NCI-H510A treated with DMSO at 0.1 percent for 48 hours (cell line): ENCODE measurements at places on chromosomes 3 and 15.

- no peak for DNase-seq
Measured at GRCh38 chr15:69222002-69222474, 61.6 kb downstream of the GLCE start.

GRCh38 chr3:81823882-81824395 lies 62.5 kb upstream of the GBE1 start:
- DNase-seq: peak; percentile 37

DNA sequence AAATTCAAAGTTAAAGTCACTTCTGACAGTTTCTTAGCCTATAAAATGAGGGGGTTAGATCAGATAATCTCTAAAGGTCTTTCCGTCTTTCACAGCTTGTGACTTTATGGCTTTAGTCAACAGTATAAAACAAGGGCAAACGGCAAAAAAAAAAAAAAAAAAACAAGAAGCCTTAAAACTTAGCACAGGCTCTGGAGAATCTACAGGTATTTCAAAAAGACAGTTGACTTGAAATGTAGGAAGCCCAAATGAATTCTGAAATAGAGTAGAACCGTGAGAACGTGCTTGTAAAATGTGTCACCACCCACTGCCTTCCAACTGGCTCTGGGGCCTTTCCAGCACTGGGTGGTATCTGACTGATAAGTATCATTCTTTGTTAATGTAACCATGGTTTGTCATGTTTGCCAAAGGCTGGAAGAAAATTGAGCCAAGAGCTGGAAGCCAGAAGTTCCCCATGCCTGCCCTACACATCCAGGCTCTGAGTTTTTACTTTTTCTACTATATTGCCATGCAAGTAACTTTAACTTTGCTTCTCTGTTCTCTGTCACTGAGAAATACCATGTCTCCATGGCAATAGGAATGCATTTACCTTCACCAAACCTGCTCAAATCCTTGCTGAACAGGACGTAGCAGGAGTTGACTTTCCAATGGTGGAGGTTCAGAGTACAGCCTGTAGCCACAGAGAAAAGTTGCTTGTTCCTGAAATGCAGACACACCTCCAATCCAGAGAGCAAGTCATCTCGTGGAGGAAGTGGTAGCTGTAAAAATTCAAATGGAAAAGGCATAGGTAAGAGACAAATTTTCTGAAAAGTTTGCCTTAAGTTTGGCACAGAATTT lies 35.8 kb upstream of the THSD4 start:
- DNase-seq: no peak

GRCh38 chr3:195601382-195601781 lies 17.6 kb upstream of the APOD start:
- DNase-seq: no peak

- no peak for DNase-seq
Measured at GRCh38 chr3:152899306-152899705, 64.4 kb downstream of the P2RY1 start.

GRCh38 chr3:141651409-141651808 lies 86.7 kb upstream of the RNF7 start:
- DNase-seq: no peak

- DNase-seq: no peak
Measured at GRCh38 chr3:15074500-15074899, 9.4 kb upstream of the MRPS25 start.

- peak; percentile 60 for DNase-seq
Measured at GRCh38 chr15:80567721-80568157, 127.4 kb upstream of the ABHD17C start.

GRCh38 chr15:96225642-96226259 lies 104.7 kb upstream of the NR2F2 start:
- DNase-seq: no peak

- no peak for DNase-seq
Measured at GRCh38 chr3:7144697-7145308, 283.9 kb downstream of the GRM7 start.

DNA sequence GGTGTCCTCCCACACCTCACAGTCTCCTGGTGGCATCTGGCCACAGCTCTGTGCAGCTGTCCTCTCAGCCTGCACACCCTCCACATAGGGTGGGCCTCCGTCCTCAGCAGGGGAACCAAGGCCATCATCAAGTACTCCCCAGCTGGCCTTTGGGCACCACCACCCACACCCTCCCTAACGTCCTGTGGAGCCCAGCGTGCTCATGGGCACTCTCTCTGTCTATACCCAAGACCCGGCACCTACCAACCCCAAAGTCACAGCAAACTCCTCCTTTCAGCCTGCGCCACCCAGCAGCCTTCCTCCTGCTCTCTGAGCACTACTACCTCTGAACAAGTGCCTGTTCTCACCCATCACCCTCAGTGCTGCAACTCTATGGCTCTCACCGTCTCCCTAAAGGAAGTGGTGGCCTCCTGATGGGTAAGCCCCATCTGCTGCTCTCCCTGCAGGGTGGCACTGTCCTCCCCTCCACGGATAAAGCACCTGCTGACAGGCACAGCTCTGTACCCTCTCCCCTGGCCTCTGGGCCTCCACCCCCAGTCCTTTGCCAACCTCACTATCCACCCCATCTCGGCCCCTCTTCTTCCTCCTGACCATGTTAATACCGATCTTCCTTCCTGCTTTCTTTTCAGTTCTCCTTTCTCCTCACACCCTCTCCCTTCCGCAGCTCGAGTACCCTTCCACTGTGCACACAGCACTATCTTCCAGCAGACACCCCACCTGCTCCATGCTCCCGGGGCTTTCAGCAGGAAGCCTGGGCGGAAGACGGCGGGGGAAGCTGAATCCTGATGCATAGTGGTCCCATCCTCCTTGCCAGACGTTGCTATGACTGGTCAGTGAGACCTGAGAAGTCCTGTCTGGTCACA lies 31.5 kb downstream of the SLC41A3 start:
- no peak for DNase-seq

- DNase-seq: no peak
Measured at GRCh38 chr3:27540231-27540630, 56.0 kb upstream of the SLC4A7 start.

DNA sequence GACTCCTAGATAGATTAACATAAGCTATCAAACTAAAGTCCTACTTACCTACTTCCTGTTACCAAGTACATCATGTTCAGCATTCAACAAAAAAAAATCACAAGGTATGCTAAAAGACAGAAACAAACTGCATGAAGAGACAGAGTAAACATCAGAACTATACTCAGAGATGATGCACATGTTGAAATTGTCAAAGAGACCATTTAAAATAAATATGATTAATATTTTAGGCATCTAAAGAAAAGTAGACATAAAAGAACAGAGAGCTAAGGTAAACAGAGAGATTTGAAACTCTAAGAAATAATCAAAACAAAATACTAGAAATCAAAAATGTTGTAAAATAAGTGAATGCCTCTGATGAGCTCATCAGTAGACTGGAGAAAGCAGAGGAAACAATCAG lies 224.8 kb upstream of the STAC start:
- no peak for DNase-seq

- no peak for DNase-seq
Measured at GRCh38 chr3:97057365-97057764, 243.0 kb downstream of the EPHA6 start.

GRCh38 chr15:34358367-34358766 lies 8.6 kb downstream of the LPCAT4 start:
- no peak for DNase-seq

DNA sequence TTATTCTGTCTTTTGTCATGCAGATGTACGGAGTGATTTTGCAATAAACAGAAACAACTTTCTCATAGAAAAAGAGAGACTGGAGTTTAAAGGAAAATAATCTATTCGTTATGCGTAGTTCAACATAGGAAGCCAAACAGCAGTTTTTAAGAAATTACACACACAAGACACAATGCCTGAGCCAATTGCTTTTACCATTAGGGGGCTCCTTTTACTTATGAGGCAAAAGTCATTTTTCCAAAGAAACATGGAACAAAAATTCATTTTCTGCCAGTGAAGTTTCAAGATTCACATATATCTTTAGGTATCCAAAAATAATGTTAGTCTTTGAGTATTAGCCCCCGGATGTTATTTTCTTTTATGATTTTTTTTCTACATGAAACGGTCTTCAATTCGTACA lies 10.7 kb downstream of the CNTN6 start:
- DNase-seq: no peak

- no peak for DNase-seq
Measured at GRCh38 chr15:70701891-70702568, 61.3 kb downstream of the UACA start.

DNA sequence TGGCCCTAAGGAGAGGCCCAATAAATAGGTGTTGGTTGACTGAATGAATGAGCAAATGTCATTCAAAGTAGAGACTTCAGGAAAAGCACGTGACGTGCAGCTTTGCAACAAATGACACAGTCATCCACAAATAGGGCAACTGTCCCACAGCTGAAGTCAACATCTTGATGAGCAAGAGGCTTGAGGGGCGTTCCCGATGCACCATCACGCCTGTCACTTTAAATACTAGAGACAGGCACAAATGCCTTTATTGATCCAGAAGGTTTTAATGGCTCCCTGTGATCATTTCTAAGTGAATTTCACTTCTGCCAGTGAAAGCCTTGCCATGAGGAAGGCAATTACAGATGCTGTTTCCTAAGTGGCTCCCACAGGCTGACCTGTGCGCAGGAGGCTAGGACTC lies 43.6 kb downstream of the ABTB1 start:
- no peak for DNase-seq

DNA sequence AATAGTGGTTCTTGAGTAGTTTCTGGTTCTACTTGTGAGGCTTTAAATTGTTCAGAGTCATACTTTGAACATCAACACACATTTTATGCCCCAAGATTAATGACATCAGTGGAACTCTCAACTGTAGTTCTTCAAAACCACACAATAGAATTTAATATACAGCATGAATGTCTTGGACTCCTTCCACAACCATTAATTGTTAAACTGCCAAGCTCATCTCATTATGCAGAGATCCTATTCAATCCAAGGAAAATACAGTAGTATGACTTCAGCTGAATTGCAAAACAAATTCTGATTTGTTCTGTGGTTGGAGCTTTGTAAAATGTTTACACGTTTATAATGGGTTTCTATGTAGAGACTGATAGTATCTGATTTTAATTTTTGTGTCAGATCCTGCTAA lies 199.2 kb upstream of the SLC2A2 start:
- DNase-seq: no peak

DNA sequence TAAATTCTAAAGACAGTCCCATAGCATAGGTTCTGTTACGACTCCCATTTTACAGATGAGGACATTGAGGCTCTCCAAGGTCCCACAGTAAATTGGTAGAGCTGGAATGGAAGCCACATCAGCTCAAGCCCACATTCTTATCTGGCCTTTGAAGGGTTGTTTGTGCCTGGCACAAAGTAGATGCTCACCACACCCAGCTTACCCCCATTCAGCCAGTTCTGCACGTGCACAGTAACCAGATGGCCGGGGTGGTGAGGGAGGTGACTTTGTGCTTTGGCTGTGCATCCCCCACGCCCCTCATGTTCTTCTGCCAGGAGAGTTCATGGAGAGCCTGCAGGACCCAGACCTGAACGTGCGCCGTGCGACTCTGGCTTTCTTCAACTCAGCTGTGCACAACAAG lies 16.2 kb downstream of the RPL32 start:
- no peak for DNase-seq

GRCh38 chr3:10599444-10599843 lies 94.1 kb upstream of the ATP2B2 start:
- DNase-seq: peak; percentile 17

DNA sequence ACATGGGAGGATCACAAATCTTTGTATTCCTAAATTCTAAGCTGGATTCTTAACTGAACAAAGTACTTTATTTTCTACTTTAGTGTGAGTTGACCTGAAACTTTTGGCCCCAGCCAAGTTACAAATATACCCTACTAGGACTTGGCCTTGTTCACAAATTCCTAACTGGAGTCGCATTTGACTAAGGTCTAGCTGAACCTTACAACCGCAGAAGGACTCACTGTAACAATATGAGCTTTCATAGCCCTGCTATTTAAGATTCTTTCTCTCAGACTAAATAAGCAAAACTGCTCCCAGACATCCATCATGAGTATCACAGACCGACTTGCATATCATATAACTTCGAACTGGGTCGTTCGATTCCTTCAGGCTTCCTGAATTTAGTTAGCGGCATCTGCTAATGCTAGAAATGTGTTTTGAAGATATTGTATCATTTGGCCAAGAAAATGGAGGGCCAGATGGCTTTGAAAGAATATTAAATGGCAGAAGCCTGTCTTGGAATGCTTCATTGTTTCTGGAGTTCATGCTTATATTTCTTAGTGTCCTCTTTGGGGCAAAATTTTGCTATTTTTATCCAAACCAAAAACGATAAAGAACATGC lies 28.4 kb upstream of the ADAMTS9 start:
- no peak for DNase-seq

DNA sequence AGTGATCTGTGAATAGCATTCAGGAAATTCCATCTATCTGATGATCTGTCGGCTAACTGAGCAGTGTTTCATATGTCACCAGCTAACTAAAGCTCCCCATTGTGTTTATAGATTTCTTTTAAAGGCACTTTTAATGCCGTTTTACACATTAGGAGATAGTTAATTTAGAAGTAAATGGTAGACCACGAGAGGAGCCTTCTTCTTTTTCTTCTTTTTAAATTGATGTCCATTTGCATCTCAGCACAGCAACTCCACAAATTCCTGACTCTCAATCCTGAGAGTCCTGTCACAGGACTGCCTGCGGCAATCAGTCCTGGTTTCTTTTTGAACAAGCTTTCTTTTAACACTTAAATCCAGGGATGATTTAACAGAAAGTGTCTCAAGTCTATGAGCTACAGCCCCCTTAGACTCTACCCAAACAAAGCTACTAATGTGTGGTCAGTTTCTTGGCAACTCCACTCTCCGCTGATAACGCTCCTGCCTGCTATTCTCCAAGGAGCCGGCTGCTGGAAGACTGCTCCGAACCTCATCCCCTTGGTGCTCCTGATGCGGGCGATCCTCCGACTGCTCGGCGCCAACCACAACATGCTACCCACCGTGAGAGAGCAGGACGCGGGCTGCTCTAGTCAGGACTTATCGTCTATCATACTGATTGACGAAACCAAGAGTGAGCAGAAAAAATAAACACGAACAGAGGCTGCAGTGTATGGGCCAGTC lies 421.4 kb downstream of the MECOM start:
- DNase-seq: no peak

DNA sequence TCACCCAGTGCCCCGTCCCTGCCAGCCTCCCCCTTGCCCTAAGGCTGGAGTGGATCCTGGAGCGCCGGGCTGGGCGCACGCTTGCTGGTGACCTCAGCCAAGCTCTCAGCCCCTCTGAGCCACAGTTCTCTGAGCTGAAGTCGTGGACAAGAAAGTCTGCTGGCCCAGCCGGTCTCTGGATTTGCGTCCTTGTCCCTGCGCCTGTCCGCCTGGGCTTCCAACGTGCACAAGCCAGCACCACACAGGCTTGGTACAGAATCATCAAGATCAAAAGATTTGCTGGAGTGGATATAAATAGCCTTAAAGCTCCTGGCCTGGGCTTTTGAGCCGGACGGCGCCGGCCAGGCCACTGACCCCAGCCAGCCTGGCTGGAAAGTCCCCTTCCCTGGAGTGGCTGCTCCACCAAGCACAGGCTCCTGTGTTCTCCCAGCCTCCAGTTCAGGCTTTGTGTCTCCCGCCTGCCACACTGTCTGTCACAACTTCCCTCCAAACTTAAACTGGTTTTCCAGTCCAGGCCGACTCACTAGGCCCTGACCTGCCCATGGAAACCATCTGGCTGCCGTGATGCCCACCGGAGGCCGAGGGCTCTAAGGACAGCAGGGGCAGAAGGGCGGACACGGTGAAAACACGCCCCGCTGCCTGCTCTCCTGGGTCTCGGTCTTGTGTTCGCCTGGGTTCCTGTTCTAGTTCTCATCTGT lies 156.2 kb downstream of the NUP210 start:
- no peak for DNase-seq
